Immature natural killer cell (primary cell): ENCODE measurements at places on chromosomes 3 and 15.

DNA sequence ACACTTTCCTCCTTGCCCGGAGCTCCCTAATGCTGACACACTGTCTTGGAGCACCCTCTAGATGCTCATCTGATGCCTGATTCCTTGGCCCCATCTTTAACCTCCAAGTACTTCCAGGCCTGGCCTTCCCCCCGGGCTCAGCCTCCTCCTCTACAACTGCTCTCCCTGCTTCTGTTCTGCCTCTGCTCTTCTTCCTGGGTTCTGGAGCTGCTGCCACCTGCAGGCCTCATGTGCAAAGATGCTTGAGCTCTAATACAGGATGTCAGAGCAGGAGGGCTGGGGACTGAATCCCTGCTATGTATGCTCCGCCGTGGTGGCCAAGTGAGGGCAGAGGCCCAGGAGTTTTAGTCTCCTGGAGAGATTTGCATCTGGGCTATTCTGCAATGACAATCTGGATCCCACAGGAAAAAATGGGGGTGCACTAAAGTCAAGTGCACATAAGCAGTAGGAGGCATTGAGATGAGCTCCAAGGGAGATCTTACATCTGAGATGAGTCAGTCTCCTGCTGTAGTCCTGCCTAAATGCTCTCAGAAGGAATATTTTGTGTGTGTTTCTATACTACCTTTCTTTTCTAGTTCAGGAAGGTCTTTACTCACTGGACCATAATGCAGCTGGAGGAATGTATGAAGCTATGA, 296.3 kb downstream of the UACA start:
- DNase-seq, result no peak

- DNase-seq, result no peak
Measured at GRCh38 chr15:100734586-100734985, 132.2 kb downstream of the ASB7 start.

DNA sequence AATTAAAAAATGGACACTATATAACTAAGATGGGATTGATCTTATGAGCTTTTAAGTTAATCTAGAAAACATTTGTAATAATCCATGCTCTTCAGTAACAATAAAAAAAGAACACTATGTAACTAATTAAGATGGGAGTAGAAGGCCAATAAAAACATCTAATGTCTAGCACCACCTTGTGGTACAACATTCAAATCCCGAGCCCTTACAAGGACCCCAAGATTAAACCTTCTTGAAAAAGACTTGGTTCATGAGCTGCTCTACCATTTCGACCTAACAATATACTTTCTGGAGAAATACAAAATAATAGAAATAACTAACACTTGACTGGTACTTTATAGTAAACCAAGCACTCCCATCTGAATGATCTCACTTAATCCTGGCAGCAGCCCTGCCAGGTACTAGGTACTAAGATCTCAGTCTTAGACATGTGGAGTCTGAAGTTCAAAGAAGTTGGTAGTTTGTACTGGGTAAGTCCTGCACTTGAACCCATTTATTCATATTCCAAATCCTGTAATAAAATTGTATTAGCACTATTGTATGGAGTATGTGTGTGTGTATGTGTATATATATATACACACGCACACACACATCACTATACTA, 21.8 kb downstream of the METTL6 start:
- peak; percentile 35 for DNase-seq

GRCh38 chr15:29570948-29571791, 251.1 kb downstream of the TJP1 start:
- DNase-seq, result no peak

GRCh38 chr15:43361313-43361903, 9.4 kb downstream of the ZSCAN29 start:
- DNase-seq, result no peak

- DNase-seq, result no peak
Measured at GRCh38 chr15:33311312-33311971, 675 bp downstream of the RYR3 start.

- DNase-seq, result no peak
Measured at GRCh38 chr3:147129665-147130064, 276.7 kb downstream of the ZIC4 start.
